ENCODE measurements at places on chromosomes 1 and 21.

GRCh38 chr1:203934651-203935050, 73.3 kb downstream of the SNRPE start:
- no peak for DNase-seq

GRCh38 chr1:222975472-222976122, 160.8 kb downstream of the DISP1 start:
- DNase-seq: no peak

GRCh38 chr1:209462433-209462832, 121.1 kb upstream of the CAMK1G start:
- DNase-seq: no peak

DNA sequence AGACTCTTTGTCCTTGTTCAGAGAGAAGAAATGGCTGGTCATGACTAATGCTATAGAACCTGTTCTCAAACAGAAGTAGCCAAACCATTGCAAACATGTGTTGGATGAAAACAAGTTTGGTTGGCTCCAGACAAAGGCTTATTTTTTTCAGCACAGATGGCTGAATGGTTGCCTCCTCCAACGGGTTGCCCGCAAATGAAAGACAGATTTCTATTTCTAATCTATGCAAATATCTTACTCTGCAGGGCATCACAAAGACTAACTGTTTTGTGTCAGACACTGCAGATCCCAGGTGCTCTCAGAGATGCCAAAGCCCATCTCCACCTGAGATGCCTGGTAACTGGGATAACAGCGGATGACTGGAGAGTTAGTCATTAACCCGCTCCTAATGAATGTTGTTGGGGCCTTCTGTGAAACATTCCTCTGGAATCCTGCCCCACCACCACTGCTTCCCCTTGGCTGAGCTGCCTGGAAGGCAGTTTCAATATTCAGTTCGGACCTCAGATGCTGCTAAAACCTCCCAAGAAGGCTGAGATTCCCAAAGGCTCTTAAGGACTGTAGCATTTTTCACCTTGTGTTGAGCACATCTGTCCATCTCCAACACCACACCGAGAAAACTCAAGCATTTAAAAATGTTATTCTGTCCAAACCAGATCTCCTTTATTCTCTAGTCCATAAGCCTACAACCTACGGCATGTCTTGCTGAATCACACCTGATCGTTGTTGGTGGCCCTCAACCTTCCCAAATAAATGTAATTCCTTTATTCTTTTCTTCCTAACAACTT, 104.4 kb downstream of the PTPN14 start:
- DNase-seq: no peak

DNA sequence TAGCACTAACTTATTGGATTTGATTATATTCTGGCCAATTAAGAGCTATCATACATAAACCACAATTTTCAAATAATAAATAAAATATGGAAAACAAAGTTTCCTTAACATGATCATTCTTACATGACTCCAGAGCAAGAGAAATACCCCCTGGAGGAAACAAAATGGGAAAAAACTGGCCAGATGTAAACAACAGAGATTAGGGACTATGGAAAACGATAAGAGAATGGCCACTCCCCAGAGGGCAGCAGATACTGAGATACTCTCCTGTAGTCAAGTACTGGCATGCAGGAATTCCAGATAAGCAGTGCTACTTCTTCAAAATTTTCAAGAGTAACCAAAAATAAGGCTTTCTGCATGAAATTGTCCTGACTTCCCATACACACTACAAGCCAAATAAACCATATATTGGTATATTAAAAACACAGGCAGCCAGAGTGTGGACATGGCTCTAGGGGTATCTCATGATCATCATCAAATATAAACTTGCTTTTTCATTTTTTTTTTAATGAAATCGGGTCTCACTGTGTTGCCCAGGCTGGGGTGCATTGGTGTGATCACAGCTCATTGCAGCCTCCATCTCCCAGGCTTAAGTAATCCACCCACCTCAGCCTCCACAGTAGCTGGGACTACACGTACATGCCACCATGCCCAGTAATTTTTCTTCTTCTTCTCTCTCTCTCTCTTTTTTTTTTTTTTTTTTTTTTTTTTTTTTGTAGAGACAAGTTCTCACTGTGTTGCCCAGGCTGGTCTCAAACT, 118.5 kb downstream of the EIF4G3 start:
- no peak for DNase-seq

- no peak for DNase-seq
Measured at GRCh38 chr1:179958359-179958758, 3.7 kb downstream of the CEP350 start.

Measured in T-helper 2 cell (primary cell).